ENCODE measurements at places on chromosomes 11 and 22.

- no peak for DNase-seq
Measured at GRCh38 chr11:117959438-117960149, 26.6 kb upstream of the IL10RA start.

GRCh38 chr11:8910649-8911026, 351 bp upstream of the AKIP1 start:
- DNase-seq: no peak

DNA sequence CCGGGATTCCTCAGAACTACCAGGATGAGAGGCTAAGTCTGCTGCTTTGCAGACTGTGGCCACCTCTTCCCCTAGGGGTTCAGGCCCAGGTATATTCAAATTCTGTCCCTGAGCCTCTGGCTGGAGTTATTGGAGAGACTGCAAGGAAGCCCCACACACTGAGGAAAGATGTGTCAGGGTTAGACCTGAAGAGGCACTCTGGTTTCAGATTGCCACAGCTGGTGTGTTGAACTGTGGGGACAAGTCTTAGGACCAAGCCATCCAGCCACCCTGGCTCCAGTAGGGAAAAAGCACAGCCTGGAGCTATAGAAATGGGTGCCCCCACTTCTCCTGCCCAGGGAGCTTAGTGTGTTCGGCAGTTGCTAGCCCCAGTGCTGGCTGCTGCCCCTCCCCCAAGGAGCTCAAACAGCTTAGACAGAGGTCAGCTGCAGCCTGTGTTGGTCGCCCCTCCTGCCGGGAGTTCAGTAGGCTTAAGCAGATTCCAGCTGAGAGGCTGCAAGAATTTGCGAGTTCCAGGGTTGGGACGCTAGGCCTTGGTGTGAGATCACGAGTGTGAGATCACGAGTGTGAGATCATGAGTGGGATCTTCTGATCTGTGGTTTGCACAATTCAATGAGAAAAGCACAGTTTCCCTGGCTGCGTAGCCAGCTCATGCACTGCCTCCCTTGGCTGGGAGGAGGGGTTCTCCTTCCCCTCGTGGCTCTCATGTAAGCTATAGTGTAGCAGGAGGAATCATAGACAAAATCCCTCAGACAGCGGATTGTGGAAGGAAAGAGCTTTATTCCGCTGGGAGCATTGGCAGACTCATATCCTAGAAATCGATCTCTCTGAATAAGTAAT, 552.1 kb upstream of the CHORDC1 start:
- no peak for DNase-seq

DNA sequence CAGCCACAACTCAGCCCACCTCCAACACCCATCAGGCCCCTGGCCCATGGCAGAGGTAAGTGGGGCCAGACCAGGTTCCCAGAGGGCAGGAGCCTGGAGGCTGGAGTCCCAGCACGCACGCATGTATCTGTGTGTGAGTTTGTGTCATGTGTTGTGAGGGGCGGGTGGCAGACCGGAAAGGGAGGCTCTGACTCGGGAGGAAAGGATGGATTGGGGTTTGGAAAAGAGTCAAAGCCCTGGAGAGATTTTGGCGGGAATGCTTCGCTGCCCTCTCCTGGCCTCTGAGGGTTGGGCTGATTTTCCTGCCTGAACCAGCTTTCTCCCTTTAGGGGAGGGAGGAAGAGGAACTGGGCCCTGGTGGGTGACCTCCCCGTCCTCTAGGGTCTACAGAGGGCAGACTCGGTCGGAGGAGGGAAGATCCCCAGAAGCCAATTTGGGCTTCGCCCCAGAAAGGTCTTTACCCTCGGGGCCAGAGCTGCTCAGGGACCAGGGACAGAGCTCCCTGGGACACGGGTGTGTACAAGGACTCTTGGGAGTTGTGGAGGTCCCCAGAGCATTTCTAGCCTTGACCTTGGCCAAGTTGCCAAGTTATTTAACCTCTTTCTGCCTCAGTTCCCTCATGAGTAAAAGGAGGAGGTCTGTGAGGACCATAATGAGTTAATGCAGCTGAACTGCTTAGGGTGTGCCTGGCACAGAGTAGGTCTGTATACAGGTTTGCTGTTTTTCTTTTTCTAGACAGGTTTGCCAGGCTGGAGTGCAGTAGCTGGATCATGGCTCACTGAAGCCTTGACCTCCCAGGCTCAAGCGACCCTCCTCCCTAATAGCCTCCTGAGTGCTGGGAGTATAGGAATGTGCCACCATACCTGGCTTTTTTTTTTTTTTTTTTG, 6.9 kb downstream of the C11orf68 start:
- peak; percentile 67 for DNase-seq

DNA sequence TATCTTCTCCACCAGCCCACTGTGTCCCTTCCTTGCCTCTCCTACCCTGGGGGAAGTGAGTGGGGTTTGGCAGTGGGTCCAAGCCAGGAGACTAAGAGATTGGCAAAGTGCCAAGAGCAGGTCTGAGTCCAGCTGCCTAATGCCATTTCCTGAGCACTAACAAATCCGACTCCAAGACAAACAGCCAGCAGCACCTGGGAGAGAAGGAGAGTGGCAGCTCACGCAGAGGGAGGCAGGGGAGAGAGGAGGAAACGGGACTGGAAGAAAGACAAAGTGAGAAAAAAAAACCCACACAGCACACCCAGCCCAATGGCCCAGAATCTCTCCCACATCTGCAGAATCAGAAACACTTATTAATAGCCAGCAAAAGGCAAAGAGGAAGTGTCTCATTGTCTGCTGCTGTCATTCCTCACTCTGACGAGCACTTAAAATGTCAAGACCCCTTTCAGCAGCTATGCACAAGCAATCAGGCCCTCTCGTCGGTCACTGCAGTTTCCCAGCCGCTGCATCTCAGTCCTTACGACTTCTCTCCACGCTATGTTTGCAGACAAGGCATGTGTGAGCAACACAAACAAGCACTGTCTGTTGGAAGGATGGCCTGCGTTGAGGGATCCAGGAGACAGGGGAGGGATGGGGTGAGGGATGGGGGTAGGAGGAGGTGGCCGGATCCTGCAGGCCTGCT, 558.4 kb upstream of the CADM1 start:
- peak; percentile 84 for DNase-seq

DNA sequence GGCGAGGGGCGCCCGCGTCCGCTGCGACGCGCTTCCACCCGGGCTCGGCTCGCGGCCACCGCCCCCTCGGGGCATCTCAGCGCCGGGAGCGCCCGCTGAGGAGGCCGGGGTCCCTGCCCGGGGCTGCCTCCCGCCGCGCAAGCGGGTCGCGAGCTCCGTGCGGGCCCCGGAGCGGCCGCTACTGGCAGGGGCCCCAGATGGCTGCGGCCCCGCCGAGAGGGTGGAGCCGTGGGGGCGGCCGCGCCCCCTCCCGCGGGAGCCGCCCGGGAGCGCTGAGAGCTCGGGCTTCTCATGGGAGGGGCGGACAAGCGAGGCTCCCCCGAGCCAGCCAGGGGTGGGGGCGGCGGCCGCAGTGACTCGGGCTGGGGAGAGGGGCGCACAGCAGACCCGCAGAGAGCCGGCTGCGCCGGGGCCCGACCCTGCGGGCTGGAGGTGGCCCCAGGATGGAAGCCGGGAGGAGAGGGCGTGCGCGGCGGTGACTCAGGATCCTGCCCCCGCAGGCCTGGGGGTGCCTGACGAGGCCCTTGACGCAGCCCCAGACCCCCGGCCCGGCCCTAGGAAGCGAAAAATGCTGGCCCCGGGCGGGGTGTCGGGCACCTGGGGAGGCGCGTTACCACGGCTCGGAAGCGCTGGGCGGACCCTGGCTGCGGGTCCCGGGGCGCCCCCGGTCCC, 603 bp upstream of the ZFTA start:
- DNase-seq: no peak

DNA sequence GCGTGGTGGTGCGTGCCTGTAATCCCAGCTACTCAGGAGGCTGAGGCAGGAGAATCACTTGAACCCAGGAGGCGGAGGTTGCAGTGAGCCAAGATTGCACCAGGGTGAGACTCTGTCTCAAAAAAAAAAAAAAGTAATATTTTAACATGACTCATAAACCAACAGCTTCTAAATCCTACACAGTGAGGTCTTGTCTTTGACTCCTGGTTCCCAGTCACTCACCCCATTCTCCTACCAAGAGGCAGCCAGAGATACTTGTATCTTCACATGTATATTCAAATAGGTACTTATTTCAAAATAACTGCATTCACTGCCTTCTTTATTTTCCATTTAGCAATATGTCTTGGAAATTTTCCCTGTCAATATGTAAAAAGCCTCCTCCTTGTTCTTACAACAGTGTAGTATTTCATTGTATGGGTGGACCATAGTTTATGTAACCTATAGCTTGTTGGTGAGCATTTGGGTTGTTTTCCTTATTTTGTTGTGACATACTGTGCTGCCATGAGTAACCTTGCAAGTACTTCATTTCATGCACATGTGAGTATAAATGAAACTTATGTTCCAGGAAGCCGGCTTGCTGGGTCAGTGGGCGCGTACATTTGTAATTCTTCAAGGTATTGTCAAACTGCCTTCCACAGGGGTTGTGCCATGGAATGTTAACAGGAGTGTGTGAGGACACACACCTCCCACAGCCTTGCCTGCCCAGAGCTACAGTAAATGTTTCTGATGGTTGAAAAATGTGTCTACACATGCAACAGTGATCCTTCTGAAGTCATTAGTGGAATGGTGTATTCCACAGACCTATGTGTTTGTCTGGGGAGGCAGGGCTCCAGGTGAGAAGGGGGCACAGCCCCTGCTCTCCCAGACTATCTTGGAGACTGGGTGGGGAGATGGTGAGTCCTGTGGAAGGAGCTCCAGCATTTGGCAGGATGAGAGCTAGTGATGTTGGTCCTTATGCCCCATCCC, 47.9 kb downstream of the OSBP2 start:
- DNase-seq: no peak

DNA sequence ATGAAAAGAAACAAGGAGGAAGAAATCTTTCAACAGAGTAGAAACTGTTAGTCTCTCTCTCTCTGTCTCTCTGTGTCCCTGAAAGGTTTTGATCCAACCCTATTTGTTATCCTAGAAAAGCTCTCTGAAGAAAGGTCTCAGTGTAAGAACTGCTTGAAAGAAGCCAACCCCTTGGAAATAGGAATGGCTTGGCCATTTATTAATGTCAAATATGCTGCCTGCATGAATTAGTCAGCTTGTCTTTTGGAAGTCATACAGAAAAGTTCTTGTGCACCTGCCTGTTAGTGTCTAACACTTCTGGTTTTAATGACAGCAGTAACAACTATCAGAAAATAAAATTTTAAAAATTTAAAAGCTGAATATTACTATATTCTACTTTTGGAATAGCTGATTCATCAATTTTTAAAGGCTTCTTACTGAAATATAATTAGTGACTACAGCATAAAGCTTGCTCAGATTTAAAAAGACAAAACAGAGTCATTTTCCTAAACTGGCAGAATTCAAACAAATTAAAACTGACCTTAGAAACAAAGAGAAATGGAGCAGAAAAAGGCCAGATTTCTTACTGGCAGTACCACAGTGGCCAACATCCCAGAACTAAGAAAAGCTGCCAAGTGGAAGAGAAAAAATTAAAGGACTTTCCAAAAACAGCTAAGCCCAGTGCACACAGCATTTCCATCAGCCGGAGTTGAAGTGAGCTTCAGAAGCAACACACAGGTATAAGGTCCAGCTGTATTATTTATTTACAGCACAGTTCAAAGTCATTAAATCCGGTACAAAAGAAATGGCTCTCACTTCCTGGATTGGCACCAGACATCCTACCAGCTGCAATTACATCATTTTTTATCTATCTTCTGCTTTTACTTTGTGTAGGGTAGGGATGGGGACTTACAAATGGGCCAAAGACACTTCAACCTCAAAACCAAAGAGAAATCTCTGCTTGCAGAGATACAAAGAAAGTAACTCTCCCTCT, 76.3 kb downstream of the PRCP start:
- DNase-seq: no peak

GRCh38 chr22:49589301-49589700, 238.4 kb downstream of the BRD1 start:
- DNase-seq: no peak

DNA sequence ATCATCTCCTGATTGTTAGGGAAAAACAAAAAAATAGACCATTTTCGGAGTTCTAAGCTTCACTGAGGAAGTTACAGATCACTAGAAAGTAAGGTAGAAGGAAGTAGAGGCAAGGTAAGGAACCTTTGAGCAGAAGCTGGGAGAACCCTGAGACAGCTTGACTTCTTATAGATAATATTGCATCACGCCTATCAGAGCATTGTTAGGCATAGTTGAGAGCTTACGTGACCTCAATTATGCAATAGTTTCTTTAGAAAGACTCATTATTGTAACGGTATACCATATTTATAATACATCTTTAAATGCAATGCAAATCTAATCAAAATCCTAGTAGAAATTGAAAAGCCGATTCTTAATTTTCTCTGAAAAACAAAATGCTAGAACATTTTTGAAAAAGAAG, 4.9 kb downstream of the TBRG1 start:
- DNase-seq: no peak

DNA sequence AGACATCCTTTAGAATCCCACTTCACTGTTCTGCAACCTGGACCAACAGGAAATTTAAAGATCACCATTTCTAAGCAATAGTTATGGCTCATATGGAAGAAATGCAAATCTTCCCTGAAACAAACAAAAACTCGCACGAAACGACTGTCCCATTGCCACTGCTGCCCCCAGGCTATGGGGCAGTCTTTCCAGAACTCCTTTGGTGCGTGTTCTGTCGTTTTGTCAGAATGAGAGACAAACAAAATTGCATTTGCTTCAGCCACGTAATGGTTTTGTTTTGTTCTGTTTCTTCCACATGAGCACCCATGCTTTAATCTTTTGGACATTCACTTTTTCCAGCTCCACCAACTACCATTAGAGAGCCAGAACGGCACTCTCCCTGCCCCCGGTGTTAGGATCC, 10.8 kb upstream of the FBLN1 start:
- no peak for DNase-seq

- no peak for DNase-seq
Measured at GRCh38 chr11:105132716-105133511, 6.7 kb downstream of the CARD18 start.

DNA sequence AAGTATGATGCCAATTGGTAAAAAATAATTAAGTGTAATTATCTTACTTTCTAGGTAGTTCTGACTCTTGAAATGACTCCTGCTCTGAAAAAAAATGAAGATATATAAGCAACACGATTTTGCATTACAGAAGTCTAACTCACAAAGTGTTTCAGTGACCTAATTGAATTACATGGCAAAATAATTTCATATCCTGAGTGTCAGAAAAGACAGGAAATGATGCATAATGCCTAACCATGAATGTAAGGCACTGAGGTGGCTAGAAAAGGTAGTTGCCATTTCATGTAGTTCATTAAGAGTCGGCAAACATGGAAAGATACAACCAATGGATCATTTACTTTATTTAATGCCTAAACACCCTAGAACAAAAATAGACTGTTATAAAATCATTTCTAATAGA, 113.5 kb downstream of the GUCY1A2 start:
- no peak for DNase-seq

DNA sequence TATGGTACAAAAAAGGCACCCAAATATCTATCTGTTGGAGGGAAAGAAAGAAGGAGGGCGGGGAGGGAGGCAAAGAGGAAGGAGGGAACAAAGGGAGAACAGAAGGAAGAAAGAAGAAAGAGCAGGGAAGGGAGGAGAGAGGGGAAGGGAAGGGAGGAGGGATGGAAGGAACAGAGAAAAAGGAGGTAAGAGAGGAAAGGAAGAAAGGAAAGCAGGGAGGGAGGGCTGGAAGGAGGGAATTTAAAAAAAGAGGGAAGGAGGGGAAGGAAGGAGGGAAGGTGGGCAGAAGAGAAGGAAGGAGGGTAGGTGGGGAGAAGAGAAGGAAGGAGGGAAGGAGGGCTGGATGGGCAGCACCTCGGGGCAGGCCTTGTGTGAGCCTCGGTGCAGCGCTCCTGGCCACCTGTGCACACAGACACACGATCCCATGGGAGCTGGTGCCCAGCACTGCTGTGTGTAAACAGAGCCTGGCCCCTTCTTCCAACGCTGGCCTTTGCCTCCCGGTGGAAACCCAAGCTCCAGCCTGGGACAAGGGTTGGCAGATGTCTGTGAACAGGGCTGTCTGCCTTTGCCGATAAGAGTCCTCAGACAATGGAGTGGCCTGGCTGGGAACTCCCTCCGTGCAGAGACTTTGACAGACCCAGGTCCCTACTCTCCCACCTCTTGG, 23.2 kb downstream of the SMIM38 start:
- peak; percentile 76 for DNase-seq
